ENCODE measurements at places on chromosomes 5 and 9.

DNA sequence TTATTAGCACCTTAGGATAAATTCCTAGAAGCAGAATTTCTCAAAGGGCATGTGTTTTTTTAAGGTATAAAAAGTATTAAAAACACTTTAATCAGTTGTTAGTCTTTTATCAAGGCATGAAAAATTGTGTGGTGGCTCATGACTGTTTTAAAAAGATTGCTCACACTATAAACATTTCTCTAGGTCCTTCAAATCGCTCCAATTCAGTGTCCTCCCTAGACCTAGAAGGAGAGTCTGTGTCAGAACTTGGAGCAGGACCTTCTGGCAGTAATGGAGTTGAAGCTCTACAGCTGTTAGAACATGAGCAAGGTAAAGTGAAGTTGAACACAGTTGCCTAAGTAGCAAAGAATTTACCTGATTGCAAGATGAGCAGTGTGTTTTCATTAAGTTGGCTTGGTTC, 62.0 kb downstream of the GAPVD1 start:
- no peak for DNase-seq

GRCh38 chr5:68547622-68548021, 332.1 kb downstream of the PIK3R1 start:
- DNase-seq = peak; percentile 49

- peak; percentile 67 for DNase-seq
Measured at GRCh38 chr5:95081500-95081960, 203.4 kb downstream of the MCTP1 start.

DNA sequence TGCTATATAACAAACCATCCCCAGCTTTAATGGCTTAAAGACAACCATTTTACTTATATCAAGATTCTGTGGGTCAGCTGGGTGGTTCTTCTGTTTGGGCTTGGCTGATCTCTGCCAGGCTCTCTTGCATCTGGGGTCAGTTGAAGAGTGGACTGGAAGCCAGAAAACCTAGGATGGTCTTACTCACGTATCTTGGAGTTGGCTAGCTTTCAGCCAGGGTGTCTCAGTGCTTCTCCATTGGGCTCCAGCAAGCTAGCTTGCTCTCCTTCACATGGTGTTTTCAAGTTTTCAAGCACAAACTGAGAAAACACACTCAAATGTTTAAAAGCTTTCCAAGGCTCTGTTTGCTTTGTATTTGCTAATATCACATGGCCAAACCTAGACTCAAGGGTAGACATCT, 146.8 kb downstream of the PIK3R1 start:
- DNase-seq = no peak

- DNase-seq = no peak
Measured at GRCh38 chr5:72079288-72079687, 28.0 kb upstream of the MAP1B start.

DNA sequence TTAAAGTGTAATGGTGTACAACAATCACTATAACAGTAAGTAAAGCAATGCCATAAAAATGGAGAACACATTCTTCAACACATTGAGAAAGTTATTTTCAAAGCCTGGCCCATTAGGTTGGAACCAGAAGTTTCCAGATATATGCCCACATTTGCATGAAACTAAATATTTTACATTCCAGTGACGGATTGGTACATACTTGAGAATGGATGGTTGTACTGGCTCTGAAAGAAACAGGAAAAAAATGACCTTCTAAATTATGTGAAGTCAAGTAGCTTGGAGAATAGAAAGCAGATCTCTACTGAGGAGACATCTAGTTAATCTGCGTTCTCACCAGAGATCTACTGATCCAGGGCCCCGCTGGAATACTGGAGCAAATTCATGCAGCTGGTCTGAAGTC, 1037.0 kb downstream of the NR2F1-AS1 start:
- DNase-seq = peak; percentile 12

DNA sequence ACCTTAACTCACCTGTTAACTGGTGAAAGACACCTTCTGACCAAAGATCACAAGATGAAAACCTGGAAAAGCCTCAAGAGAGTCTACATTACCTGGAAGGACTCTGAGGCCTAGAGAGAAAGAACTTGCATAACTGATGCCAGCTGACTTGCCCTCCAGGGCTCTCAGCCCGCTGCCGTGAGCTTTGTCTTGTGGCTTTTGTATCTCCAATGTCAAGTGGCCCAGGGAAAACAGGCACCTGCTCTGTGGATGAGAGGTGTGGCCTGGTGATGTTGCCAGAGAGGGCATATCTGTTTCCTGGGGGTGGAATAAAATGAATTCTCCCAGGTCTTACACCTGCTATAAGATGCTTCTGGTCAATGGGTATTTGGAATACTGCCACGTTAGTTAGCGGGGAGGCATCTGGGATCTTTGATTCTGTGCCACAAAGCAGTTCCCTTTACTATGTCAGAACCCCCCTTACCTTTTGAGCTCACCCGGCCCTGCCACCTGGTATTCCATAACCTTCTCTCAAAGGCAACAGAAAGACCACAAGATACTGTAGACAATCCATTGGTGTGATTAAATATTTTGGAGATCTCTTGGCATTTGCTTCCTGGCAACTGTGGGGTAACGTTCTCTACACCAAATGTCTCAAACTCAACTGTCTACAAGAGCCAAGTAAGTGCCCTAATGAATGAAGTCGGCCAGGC, 54.9 kb upstream of the N4BP3 start:
- no peak for DNase-seq

GRCh38 chr5:10596310-10596703, 32.4 kb downstream of the ANKRD33B start:
- DNase-seq = no peak

DNA sequence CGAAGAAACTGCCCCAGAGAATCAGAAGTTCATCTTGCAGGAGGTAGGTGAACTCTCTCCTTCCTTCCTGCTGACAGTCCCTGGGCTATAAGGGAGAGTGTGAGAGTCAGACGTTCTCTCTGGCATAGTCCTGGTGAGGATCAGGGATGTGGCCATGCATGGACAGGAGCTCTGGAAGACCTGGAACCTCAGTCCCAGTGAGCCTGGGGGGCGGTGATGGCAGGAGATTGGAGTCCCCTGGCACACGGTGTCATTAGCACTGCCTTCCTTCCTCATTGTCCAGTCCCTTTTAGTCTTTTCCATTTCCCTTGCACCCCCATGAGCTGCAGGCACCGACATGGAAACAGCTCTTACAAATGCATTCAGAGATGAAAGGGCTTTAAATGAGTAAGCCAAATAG, 38.6 kb downstream of the GALNT12 start:
- DNase-seq = no peak

DNA sequence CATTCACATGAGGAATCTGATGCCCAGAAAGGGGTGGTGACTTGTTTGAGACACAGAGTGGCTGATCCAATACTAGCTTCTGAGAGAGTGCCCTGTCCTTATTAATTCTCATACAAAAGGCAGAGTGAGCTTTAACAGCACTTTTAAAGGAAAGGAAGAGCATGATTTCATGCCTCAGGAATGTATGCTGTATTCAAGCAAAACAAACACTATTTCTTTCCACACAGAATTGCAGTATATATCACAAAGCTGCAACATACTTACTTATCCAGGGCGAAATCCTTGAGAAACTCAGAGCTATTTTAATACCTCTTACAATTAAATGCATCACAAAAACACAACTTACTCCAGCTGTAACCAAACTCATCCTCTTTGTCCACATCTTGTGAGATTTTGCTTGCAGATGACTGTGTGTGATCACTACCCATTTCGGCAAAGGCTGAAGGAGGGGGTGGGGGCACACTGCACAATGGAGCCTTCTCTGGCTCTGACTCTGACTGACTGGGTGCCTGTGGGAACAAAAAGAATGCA, 139.8 kb downstream of the MPDZ start:
- peak; percentile 83 for DNase-seq

DNA sequence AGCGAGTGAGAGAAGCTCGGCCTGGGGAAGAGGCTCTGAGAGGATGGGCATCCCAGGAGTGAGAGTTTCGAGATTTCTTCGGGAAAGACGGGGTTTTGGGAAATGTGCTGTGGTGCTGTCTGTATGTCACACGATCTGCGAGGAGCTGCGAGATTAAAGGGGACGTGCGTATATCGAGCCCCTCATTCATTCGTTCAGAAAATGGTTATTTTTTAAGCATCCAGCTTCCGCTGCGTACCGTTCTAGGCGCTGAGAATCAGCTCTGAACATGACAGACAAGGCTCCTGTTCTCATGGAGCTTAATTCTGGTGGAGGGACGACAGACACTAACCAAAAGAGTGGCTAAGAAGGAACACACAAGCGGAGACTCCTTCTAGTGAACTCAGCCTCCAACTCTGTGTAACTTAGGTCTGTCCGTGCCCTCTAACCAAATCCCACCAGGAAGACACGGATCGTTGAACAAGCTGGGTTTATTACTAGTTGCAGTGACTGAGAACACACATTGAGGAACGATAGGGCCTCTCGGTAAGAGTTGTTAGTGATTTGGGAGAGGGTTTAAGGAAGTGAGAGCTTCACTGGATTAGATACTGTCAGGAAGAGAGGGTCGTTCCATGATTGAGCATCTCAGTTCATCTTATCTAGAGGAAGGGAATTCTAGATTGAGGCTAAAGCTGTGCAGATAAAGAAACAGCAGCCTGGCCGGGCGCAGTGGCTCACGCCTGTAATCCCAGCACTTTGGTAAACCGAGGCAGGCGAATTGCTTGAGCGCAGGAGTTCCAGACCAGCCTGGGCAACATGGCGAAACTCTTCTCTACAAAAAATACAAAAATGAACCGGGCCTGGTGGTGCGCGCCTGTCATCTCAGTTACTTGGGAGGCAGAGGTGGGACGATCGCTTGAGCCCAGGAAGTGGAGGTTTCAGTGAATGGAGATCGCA, 1.0 kb upstream of the FBXW11 start:
- peak; percentile 41 for DNase-seq

DNA sequence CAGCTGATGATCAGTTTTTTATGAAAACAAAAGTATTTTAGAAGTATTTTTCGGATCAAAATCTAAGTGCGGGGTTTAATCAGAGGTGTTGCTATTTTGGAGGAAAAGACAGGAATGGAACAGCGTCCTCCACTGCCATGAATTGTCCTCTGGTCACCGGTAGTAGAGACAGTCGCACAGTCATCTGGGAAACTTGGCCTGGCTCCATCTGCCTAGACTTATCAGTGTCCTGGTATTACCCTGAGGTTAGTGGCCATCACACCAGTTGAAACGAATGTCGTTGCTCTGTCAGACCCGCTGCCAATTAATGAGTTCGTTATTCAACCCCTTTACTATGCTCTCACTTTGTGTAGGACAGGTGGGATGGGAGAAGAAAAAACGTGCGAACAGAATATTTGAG, 8.2 kb downstream of the TLX3 start:
- DNase-seq = no peak

DNA sequence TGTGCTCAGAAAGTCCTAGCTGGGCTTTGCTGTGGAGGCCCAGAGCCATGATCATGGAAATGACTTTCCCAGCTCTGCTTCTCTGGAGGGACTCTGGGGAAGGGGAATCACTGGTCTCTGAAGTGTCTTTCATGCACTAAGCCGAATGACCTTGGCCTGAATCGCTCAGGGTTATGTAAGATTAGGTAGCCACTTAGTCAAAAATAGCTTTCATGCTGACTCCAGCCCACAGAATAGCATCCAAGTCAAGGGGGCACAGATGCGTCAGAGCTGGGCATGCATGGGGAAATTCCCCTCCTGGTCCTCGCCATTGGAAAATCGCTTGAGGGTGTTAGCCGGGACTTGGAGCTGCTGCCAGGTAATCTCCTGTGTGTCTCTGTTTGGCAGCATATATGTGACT, 36.1 kb upstream of the PPARGC1B start:
- peak; percentile 48 for DNase-seq

DNA sequence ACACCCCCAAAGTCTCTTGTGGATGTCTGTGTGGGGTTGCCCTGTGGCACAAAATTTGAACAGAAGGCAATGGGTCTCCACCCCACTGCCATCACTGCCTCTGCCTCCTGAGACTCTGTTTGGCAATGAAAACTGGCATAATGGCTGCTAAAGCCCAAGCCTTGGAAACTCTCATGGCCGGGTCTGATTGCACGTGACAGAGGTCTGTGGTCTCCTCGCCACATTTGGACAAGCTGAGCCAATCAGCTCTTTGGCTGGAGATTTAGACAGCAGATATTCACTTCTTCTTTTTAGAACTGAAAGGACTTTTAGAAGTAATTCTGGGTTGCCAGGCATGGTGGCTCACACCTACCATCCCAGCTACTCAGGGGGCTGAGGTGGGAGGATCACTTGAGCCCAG, 5.5 kb downstream of the GGTA1 start:
- no peak for DNase-seq

DNA sequence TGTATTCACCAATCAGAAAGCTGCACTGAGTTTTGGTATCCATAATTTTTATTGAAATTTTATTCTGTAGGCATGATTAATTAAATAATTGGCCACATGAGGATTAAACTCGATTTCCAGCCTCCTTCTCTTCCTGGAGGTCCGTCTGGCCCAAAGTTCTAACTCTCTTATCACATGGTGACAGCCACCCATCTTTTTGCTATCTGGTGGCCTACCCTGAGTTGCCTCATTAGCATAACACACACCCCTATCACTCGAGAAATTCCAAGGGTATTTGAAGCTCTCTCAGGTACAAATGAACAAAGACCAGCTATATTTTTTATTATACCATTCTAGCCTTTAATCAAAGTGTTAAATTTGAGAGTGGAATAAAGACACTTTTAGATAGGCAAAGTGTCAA, 57.7 kb downstream of the APC start:
- DNase-seq = no peak

GRCh38 chr9:134313470-134313869, 12.8 kb upstream of the RXRA start:
- DNase-seq = no peak

DNA sequence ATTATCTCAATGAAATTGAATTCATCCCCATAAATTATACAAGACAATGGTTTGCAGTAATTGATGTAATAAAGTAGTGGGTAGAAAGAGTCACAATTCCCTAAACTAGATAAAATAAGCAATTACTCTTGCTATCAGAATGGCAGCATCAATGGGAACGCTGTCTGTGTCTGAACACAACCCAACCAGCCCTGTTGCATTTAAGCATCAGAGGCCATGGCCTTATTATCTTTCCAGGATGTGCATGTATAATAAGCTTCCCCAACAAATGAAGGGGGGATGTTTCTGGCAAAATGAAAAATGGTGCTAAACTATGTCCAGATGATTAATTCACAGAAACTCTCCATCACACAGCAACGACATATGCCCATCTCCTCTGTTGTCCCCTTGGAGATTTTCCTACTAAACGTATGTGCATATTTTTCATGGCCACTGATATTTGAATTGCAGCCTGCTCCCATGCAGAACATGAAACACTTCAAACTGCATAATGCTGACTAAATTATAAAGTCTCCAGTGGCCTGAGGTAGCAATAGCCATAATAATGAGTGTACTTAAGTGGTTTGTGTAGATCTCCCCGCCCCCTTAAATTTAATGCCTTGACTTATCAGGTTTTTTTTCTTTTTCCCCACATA, 306.9 kb upstream of the ADAMTS16 start:
- no peak for DNase-seq

DNA sequence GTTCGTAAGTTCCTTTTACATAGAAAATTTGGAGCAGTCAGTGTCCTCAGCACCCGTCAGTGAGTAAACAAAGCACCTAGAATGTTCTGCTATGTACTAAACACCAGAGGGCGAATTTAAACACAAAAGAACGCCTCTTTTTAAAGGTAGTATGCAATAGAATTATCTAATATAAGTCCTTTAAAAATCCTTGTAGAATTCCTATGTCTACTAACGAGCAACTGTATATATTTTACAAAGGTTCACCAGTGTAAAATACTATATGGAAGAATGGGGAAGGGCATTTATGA, 499 bp upstream of the TMEM232 start:
- peak; percentile 15 for DNase-seq
